CD8-positive, alpha-beta T cell (primary cell): ENCODE measurements at places on chromosomes 1 and 21. TPM values are rescaled to one million over a fixed set of nuclear protein-coding genes. Genes with fewer than 3 reads are reported as not detected.

Gene RCAN3
- total RNA-seq = 129 TPM

Gene ARHGEF10L
- not detected for total RNA-seq

Gene IPO13
- total RNA-seq = 8.1 TPM

Gene S100A7A
- total RNA-seq = not detected

Gene S100A2
- not detected for total RNA-seq

Gene NFIA
- total RNA-seq = 6.7 TPM

Gene PADI3
- total RNA-seq = not detected

Gene UMODL1
- total RNA-seq = 0.54 TPM

Gene TACSTD2
- total RNA-seq = not detected

Gene GOLT1A
- not detected for total RNA-seq

Gene S100A1
- not detected for total RNA-seq

Gene STUM
- not detected for total RNA-seq

GRCh38 chr1:163300568-163300967 lies 21.2 kb upstream of the NUF2 start:
- no peak for DNase-seq

DNA sequence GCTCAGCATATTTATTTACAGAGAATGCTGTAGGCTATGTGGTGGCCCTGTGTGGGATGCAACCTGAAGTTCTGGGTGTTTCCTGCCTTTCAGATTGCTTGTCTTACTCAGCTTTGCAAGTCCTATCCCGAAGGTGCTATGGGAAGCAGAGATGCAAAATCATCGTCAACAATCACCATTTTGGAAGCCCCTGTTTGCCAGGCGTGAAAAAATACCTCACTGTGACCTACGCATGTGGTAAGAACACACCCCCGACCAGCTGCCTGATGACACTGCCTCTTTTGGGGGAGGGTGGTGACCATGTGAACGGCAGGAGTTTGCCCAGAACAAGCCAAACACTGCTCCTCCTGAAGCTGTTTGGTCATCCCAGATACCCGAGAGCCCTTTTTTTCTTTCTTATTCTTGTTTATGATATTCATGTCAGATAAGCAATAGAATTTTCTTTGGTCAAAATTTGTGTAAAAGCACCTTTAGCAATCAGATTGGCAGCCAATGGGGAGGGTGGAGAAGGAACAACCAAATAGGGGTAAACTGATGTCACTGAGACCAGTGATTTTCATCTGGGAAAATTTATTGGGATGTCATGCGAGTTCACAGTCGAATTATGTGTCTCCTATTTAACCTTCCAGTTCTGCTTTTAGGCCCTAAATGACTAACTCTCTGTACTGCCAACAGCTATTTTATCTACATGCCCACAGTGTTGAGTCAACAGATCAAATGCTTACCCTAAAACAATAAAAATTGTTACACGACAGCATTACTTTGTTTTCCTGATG lies 82.6 kb downstream of the EVA1C start:
- no peak for DNase-seq

DNA sequence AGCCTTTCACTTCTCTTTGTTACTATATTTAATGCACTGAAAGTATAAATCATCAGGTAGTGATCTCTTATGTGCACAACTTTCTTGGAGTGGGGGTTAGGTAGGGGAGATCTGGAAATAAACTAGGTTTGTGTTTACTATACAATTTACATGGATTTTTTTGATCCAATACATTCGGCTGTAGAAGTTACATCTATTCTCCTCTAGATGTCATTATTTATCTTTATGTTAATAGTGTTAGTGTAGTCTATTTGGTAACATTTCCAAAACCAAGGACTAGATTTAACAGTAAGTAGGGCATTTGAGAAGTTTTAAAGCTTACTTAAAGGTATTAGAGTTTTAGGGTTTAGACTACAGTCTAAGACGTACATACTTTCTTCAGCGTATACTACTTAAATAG lies 5.4 kb downstream of the VPS45 start:
- DNase-seq = no peak

- DNase-seq = peak; percentile 45
Observed at GRCh38 chr21:46084709-46085108, 13.2 kb upstream of the COL6A2 start.

DNA sequence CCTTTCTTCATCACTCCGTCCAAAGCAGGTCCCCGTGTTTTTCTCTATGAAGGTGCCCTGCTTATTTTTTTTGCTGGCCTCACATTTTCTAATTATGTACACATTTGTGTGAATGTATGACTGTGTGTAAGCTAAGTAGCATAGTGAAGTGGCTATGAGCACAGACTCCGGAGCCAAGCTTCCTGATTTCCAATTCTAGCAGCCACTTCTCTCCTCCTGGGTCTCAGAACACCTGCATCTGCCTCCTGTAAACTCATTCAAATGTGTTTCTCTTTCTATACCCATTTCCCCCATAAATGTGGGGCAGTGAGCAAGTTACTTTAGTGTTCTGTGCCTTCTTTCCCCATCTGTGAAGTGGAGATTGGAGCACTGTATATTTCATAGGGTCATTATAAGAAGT lies 2.1 kb downstream of the SLAMF6 start:
- DNase-seq = no peak

DNA sequence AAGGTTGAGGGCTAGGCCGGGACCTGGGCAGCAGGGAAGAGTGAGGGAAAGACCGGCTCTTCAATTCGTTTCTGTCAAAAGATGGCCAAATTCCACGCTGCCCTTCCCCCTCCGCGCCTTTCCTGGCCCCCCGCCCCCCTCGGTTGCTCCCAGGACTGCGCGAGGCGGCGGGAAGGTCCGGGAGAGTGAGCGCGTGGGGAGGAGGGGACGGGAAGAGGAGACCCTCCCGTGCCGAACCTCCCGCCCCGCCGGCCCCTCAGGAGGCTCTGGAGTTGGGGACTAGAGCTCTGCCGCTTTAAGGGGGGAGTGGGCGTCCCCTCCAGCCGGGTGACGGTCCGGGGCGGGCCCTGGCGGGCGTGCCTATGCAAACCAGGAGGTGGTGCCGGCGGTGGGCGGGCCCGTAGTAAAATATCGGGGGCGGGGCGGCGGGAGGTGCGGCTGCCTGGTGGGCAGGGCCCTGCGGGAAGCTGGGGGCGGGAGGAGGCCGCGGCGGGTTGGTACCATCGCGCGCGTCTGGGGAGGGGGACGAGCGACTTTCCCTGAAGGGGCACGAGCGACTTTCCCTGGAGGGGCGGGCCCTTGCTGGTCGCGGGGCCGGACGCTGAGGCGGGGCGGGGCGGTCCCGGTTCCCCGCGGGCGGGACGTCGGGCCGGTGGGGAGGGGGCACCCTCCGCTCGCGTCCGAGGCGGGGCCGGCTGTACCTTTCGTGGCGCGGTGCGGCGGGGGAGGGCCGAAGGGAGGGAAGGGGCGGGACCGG lies 58.2 kb downstream of the BCL9 start:
- DNase-seq = peak; percentile 98

DNA sequence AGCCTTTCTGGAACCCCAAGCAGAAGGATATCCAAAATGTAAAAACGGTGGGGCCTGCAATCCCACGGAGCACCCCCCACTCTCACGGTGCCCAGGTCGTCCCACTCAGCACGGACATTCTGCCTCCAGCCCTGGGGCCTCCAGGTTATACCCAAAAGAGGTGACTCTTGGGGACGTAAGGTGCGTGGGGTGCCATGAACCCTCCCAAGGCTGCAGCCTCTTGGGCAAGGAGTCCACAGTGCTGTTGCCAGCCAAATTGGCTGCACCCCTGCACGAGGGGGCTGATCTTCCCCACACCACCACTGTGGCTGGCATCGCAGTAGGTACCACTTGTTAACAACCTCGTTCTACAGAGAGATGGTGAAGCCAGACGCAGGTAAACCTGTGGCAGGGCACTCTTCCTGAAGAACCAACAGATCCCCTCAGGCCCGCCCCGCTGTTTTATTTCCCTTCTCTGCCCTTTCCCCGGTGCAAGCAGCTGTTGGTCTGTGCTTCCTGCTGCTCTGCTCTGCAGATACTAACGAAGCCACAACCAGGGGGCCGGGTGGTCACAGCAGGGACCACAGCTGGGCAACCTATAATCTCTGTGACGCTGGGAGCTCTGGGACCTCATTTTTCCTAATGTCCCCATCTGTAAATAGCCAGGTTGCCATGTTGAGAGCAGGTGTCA lies 8.7 kb downstream of the TFF3 start:
- DNase-seq = no peak

DNA sequence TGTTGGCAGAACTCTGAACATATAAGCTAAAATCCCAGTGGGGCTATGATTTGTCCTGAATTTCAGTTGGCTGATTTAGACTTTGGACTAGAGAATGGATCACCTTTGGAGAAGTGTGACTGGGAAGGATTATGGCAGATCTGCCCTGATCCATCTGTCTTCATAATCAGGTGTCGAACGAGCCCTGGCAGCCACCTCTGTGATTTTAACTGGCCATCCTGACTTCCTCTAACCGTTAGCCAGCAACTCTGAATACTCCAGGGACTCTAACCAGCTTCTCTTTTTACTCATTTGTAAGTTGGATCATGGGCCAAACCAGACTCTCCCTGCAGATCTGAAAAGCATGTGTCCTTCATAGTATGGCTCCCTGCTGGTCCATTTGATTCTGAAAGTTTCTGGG lies 32.0 kb downstream of the ACTN2 start:
- no peak for DNase-seq

- DNase-seq = no peak
Observed at GRCh38 chr1:247962911-247963588, 2.0 kb upstream of the OR2AK2 start.

GRCh38 chr21:29582855-29583254 lies 284.1 kb downstream of the BACH1 start:
- DNase-seq = no peak

- DNase-seq = no peak
Observed at GRCh38 chr1:157310401-157310800, 172.2 kb upstream of the ETV3 start.

- peak; percentile 16 for DNase-seq
Observed at GRCh38 chr21:41121785-41122415, 46.1 kb upstream of the BACE2 start.

DNA sequence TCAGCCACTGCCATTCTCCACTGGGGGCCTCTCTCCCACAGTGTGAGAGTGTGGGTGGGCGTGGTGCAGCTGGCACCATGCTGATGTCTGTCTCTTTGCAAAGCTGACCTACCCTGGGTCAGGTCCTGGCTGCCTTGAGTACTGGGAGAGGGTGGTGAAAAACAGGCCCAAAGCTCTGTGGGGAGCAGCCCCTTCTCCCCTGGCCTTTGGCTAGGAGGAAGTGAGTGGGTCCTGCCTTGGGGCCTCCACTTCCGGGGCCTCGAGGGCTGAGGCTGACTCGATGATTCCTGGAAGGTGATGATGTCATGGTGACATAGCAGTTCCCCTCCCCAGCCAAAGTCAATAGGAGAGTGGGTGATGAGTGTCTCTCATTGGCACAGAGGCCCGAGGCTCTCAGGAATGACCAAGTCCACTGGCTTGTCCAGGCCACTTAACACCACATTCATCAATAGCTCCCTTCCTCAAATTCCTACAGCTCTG lies 53.0 kb downstream of the IER5 start:
- no peak for DNase-seq

DNA sequence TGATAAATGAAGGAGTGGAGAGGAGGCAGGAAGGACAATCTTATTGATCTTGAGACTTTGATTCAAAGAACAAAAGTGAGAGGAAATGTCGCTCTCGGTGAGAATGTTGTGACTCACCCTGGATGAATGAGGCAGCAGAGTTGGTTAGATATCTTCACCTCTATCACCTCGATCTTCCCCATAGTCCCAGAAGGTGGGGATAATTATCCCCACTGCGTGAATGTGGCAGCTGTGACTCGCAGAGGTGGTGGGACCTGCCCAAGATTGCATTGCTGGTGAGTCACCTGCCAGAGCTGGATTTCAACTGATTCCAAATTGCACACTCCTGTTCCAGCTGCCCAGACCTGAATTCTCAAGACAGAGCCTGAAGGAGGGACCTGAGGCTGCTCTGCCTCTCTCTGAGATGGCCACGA lies 105.0 kb downstream of the MATN1 start:
- no peak for DNase-seq

GRCh38 chr1:192382758-192383157 lies 66.0 kb downstream of the RGS21 start:
- no peak for DNase-seq

- no peak for DNase-seq
Observed at GRCh38 chr21:45640888-45641479, 2.5 kb upstream of the PCBP3 start.

DNA sequence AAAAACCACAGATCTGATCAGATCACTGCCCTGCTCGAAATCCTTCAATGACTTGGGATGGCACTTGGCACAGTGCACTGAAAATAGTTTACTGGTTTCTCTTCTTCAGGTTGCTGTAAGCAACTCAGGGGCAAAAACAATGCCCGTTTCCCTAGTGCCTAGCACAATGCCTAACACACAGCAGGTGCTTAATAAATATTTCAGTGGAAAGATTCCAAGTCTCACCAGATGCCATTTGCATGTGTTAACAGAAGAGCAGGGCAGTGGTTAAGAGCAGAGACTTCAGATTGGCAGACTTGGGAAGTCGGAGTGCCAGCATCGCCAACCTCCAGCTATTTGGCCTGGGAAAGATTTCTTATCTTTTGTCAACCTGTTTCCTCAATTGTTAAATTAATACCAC lies 10.9 kb upstream of the METTL25B start:
- DNase-seq = no peak

GRCh38 chr1:159927849-159928431 lies 2.6 kb upstream of the TAGLN2 start:
- no peak for DNase-seq

- DNase-seq = no peak
Observed at GRCh38 chr1:230313453-230314141, 112.5 kb downstream of the PGBD5 start.

DNA sequence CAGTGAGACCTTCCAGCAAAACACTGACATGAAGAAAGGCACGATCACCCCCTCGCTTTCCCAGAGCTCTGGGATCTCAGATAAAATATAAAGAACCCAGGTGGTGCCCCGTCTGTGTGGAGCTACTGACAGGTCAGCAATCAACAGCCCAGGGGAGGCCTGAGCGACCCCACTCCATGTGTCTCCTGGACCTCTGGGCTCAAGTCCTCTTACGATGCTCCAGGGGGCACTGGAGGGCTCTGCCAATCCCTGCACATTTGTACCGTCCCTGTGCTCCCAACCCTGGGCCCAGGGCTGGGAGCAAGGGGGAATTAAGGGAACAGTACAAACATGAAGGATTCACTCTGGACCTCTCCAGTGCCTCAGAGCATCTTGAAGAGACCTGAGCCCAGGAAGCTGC lies 12.5 kb downstream of the S100A7A start:
- DNase-seq = no peak

DNA sequence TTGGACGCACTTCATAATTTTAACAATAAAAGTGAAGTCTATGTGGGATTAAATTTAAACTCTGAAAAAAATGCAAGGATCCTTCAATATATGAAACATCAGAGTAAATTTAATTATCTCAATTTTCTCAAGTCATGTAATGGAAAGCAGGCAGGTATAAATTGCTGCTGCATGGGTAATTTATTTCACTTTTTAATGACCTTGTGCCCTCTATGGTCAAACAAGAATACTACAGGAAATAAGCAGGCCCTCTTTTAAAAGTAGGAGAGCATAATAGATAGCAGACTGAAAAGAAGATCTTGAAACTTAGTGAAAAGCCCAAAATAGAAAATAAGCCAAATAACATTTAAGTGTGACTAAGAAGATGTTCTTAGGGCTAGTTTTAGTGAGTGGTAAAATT lies 22.9 kb downstream of the BCAS2 start:
- DNase-seq = no peak
